CD4-positive, alpha-beta T cell treated with Interleukin-4 for 1 hour (primary cell): ENCODE measurements at places on chromosomes 13 and 19.

DNA sequence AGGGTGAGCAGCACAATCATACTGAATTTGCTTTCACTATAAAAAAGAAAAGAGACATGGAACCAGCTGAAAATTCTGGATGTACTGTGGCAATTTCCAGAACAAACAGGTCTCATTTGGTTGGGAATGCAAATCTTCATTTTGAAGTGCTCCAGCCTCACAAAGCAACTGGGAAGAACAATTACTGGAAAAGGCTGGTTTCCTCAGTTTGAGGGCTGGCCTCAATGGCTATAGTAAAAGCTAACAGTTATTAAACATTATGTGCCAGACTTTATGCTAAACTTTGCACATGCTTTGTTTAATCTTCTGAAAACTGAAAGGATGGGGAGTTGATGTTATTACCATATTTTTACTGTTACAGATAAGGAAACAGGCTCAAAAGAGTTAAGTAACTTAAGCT lies 3.0 kb downstream of the OBI1 start:
- DNase-seq = no peak

GRCh38 chr13:71327266-71327665 lies 539.7 kb downstream of the DACH1 start:
- DNase-seq = no peak

DNA sequence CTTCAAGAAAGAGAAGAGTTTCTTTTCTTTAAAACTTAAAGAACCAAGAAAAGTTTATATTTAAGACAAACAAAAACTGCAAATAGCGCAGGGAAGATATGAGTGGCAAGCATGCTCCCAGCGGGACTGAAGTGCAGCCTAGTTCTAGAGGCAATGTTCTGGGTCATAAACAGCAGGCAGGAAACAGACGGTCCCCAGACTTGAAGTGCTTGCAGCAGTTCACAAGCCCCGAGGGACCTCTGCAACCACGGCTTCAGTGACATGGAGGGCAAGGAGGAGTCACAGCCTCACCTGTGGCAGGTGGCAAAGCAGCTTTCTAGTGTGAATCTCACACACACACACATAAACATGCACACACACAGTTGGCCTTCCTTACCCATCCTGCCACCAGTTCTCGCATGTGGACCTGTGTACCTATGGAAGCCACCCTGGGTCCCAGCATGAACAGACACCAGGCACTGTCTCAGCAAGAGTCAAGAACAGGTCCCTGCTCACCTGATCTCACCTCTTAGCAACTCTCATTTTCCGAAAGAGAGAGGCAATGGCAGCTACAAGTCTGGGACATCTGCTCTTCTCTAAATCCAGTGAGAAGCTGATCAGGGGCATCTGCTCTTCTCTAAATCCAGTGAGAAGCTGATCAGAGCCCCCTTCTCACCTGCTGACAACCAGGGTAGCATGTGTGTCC lies 162.0 kb downstream of the EFNB2 start:
- no peak for DNase-seq

GRCh38 chr19:11246941-11247340 lies 7.5 kb downstream of the ANGPTL8 start:
- no peak for DNase-seq

DNA sequence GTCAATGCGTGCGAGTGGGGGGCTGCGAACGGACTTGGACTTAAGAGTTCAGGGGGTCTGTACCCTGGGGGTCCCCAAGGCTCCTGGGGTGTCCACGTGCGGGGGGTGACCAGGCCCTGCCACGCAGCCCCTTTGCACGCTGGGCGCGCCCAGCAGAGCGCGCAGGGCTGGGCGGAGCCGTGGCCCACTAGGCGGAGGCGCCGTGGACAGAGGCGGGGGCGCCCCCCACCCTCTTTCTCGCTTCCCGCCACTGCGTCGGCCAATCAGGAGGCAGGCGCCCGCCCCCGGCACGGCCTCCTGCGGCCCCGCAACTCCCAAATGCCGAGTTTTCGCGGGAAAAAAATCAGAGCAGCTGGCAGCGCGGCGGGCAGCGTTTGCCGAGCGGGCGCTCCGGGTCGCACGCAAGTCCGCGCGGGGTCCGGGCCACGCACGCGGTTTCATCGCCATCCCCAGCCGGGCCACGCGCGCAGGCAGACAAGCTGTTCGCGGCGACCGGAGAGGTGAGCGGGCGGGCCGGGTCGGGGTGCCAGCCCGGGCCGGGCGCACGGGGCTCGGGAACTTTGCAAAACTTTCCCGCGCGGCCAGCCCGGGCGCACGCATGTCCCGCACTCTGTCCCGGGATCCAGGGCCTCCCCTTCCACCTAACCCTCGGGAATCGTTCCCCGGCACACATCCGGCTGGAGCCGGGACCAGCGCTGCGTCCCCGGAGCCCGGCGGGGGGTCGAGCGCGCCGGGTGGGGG lies at the start of gene UHRF1:
TSS of gene UHRF1 (plus strand) at position 346 of the 741 bp plus-strand sequence. CDS start 1,385 bp downstream, outside the sequence.
- no peak for DNase-seq

GRCh38 chr13:77779552-77780272 lies 82.2 kb downstream of the SLAIN1 start:
- peak; percentile 45 for DNase-seq

DNA sequence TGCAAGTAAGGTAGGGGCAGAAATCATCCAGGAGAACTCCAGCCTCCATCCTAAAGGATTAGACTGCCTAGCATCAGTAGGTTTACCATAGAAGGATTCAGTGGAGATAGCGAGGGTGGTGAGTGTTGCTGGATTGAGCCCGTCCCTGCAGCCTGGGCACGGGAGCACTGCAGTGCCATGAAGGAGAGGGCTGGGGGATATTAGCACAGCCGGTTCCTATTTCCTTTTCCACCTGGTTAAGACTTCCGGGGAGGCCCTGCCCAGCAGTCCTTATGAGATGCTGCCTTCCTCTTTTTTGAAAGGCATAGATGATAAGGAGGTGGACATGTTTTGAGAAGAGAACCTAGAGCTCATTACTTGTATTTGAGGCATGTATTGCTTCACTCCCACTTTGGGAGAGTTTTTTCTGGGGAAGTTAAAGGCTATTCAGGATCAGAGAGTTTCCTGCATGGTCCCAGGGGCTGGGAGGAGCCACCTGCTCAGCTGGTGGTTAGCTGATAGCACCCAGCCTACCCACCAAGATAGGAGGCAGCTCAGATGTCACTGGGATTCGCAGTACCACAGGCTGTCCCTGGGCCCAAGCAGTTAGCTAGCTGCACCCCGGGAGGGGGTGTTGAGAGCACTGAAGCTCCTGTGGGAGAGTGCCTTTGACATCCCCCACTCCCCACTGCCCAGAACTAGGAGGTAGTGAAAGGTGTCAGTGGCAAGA lies 17.2 kb downstream of the ACTN4 start:
- no peak for DNase-seq

DNA sequence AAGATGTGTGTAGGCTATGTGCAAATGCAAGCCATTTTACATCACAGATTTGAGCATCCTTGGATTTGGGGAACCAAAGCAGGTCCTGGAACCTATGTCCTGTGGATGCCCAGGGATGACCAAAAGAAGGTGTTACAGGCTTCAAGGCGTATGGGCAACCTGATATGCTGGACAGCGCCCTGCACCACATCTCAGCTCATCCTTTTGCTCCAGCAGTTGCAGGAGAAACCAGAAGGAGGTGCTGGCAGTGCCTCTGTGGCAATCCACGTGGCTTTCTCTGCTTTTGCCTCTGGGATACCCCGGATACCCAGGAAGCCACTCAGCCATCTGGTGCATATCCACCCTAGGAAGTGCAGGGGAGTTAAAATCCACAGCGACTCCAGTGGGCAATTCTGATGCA lies 110.3 kb upstream of the VSTM2B start:
- no peak for DNase-seq

- peak; percentile 69 for DNase-seq
Observed at GRCh38 chr13:24261566-24261965, 47.8 kb upstream of the C1QTNF9 start.

GRCh38 chr13:114260814-114261213 lies 20.6 kb upstream of the UPF3A start:
- no peak for DNase-seq
